ENCODE measurements at places on chromosomes 5 and 9.

- peak; percentile 46 for DNase-seq
Measured at GRCh38 chr5:77852514-77853352, 76.6 kb upstream of the TBCA start.

DNA sequence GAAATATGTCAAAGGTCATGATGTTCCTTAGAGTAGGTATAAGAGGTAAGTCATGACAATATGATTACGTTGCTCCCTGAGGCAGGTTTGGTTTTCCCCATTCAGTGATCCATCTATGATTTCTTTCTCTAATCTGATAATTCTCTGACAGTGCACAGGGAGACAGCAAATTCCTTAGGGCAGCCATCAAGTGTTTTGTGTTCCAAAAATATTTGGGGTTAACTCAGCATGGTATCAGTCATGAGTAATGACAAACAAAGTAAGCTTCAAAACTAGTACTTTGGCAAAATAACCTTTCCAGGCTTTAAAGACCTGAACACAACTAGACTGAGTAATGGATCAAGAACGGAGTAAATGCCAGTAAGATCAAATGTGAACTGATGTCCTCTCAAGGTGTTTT, 55.3 kb upstream of the SPATA31E1 start:
- DNase-seq: no peak

DNA sequence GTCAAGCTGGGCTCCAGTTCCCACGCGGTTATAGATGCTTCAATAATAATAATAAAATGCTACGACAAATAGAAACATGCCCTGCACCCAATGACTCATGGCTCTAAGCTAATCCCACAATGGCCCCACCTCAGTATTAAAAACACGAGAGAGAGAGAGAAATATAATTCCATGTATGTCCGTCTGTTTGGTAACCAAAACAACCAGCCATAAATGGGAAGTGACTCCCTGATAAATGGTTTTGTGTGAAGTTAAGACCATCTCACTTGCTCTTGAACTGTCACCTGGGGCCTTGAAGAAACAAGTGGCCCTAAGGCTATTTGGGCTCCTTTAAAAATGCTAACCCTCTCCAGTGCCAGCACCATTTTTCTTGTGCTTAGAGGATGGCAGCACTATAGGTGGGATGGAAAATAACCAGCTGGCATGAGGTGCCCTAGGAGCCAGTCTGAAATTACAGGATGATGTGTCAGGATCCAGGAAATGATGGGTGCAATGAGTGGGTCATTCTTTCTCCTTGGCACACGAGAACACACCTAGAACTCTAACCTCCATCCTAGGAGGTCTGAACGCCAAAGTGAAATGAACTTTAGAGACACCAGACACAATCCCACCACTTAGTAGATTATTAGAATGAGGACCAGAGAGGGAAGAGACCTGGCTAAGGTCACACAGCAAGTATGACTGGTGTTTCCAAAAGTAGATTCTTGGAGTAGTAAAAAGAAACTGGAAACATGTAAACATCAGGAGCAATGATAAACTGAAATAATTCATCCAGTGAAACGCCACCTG, 35.7 kb upstream of the ADRB2 start:
- DNase-seq: no peak

GRCh38 chr5:54807421-54807820, 178.0 kb downstream of the ESM1 start:
- DNase-seq: no peak

GRCh38 chr9:95005278-95006143, 279.0 kb downstream of the AOPEP start:
- peak; percentile 12 for DNase-seq

DNA sequence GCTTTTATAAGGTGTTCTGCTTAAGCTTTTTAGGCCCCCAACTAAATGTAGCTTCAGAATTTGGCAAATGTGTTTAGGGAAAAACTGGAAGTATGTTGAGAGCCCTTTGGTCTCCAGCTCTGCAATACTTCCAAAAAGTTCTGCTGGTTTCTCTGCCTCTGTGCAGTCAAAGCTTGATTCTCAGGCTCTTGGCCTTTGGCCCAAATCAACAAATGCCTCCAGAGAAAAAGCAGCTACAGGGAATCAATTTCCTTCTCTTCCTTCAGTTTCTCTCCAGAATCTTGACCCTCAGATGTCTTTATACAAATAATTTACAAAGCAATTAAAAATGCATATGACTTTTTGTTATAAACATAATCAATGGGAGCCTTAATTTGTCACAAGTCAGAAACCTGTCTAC, 235.7 kb downstream of the COMMD10 start:
- DNase-seq: no peak

GRCh38 chr5:178241231-178241663, 8.6 kb upstream of the PHYKPL start:
- DNase-seq: no peak

GRCh38 chr5:109029847-109030246, 282.1 kb downstream of the FER start:
- DNase-seq: no peak

DNA sequence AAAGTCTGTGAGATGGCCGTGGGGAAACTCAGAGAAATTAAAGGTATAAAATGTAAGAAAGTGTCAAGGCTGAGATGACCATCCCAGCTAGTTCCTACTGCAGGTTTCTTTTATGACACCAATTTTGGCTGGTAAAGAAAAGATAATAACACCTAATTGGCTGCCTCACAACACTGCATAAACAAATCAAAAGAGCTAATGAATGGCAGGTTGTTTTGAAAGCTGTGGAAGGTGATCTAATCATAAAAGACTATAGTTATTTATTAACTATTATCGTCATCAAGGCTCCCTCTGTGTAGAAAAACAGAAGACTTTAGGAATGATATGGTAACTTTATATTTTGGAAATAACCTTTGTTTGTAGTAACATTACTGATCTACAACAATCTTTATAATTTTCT, 3.5 kb upstream of the SPINK5 start:
- DNase-seq: no peak

GRCh38 chr9:110256380-110257096, at the start of gene TXN:
Gene TXN, minus strand, starts transcription at chr9:110256507. Its CDS starts 72 bp downstream, at chr9:110256435.
- DNase-seq: peak; percentile 75

- no peak for DNase-seq
Measured at GRCh38 chr5:151251001-151251551, 1.9 kb upstream of the GM2A start.

DNA sequence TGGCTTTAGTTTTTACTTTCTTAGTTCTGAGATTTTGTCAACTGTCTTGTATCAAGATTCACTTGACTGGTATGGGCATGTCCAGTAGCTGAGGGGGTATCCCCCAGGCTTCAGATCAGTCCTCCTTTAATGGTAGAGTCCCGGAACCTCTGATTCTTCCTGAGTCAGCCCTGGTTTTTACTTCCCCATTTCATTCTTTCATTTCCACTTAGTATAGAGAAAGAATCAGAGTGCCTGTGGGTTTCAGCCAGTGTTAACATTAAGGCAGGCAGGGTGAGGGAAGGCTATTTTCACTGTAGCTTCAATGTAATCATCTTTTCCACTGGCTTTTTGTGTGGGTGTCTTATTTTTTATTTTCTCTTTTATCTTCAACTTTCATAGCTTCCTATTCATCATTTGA, 8.3 kb upstream of the COMMD10 start:
- DNase-seq: peak; percentile 59

DNA sequence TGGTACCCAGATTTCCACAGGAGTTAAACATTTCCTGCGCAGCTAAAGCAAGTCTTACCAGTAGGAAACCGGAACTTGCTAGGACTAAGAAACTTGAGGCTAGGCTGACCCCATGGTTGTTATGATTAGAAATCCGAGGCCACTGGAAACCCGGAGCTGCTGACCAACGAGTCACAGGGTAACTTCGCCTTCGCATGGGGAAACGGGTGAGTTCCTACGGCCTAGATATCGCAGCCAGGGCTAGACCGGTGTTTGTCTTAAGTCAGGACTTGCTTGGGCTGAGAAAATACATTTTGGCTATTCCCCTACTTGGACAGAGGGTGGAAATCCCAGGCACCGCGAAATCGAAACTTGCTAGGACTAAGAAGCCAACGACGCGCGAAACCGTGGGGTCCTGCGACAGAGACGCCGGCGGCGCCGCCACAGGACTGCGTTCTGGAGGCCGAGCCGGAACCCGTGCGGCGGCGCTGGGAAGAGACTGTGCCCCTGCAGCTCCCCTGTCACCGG, 1.6 kb upstream of the ANXA2R start:
- no peak for DNase-seq

DNA sequence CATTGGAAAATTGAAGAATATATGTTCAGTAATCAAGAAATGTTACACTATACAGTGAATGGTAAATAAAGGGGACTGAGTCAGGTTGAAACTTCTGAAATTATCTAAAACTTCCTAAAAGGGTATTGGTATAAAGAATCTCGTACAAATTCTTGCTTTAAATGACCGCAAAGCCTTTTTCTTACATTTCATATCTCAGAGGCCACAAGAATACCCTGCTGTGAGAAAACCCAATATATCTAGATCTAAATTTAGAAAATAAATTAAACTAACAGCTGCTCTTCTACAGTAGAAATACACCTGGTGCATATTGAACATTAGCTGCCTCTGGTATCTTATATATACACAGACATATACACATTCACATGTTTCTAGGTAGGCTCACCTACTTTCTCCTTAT, 221.7 kb downstream of the PCSK5 start:
- no peak for DNase-seq

All from memory B cell (primary cell).